ENCODE measurements at places on chromosomes 3 and 15.

GRCh38 chr3:101685870-101686307 is 629 bp downstream of the RPL24 start:
- DNase-seq = no peak

GRCh38 chr15:91694831-91695210 is 158.7 kb upstream of the SLCO3A1 start:
- DNase-seq = peak; percentile 55

- DNase-seq = no peak
These were observed 50.8 kb downstream of the ZNF148 start for GRCh38 chr3:125324341-125324740.

DNA sequence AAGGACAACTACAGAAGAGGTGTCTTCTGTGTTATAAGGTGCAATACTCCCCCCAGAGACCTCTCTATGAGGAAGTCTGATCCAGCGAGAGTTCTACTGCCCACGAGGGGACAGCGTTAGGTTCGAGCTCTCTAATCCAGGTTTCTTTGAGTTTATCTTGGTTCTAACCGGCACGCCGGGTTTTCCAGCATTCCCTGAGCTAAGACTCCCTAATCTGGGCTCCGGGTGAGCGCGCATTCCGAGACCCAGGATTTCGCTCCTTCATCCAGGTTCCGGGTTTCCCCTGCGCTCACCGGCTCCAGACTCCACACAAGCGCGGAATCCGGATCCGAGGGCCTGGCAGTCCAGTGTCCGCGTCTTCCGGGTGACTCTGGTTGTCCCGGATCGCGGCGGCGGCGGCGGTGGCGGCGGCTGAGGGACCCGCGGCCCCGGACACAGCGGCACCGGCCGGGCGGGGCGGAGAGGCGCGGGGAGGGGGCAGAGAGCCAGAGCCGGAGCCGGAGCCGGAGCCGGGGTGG is at the start of gene ZNF609:
ZNF609 (plus strand) TSS at position 373 of the 518 bp plus-strand sequence. CDS start 38,842 bp downstream, outside the sequence.
- DNase-seq = peak; percentile 97

- DNase-seq = no peak
These were observed 1.9 kb downstream of the ATP1B3 start for GRCh38 chr3:141878326-141878725.

- DNase-seq = peak; percentile 45
These were observed 11.8 kb downstream of the ANAPC13 start for GRCh38 chr3:134473868-134474546.

DNA sequence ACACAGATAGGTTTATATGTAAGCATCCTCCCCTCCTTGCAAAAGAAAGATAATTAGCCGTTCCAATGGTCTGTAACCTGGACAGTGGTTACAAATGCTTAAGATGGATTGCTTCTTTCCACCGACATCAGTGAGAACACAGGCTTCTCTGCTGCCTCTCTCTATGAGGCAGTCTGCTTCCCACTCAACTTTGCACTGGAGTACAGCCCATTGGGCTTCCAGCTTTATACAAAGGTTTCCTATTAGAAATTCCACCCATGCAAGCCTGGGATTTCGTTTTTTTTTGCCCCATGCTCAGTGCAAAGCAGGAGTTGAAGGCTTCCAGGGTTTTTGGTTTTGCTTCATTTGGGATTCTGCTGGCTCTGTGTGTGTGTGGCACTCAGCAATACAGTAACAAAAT is 47.3 kb upstream of the C3orf22 start:
- DNase-seq = no peak

DNA sequence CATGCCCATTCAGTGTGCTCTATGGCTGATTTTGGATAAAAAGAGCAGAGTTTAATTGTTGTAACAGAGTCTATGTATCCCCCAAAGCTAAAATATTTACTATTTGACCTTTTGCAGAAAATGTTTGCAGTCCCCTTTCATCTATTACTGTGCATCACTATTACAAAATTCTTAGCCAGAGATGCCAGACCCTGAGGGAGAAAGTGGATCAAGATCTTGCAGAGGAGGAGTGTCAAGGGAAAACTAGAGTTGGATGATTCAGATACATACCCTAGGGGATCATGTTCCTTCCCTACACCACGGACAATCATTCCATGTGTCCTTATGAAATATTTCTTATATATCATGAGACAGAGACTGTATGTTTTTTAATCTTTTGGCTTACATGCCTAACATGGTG is 68.6 kb upstream of the TPRG1 start:
- no peak for DNase-seq

- no peak for DNase-seq
These were observed 108.8 kb downstream of the XXYLT1 start for GRCh38 chr3:195162033-195162669.

- no peak for DNase-seq
These were observed 43.6 kb downstream of the NMNAT3 start for GRCh38 chr3:139634111-139634635.

DNA sequence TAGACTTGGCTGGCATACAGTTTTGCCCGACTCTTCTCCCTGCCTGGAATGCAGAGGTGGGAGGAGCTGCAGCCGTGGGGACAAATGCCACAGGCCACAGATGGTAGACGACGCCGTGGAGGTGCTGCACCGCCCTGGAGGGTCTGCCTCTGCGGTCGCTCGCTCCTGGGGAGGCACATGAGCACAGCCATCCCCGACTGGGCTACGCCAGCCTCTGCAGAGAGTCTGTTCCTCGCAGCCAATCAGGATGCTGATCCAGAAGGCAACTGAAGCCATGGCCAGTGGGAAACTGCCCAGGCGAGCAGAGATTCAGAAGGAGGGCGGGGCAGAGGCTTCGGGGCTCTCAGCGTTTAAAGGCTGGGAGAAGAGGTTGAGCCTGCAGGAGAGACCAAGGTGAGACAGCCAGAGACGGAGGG is 11.9 kb upstream of the LRRC15 start:
- DNase-seq = no peak

DNA sequence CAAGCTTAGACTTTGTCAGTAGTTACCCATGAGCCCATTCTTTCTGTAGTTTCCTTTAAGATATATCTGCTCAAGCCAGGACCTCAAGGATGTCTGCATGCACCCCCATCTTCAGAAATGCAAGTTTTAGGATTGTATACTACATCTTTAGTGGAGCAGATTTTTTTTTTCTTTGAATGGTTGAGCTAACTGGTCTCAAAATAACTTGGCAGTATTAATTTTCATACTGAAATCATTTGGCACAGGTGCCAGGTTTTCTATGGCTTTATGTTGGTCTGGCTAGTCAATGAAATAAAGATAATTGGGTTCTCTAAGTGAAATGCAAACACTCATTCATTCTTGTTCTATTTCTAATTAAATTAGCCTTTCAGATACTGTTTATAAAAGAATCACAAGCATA is 108.9 kb downstream of the ATG7 start:
- DNase-seq = no peak

- no peak for DNase-seq
These were observed 63.2 kb downstream of the AKAP13 start for GRCh38 chr15:85443593-85444087.

- DNase-seq = no peak
These were observed 5.4 kb upstream of the ABHD17C start for GRCh38 chr15:80689716-80690115.

GRCh38 chr3:43017004-43017403 is 37.9 kb downstream of the GASK1A start:
- DNase-seq = no peak

- DNase-seq = peak; percentile 83
These were observed 4.6 kb upstream of the FBLN2 start for GRCh38 chr3:13544293-13544831.

DNA sequence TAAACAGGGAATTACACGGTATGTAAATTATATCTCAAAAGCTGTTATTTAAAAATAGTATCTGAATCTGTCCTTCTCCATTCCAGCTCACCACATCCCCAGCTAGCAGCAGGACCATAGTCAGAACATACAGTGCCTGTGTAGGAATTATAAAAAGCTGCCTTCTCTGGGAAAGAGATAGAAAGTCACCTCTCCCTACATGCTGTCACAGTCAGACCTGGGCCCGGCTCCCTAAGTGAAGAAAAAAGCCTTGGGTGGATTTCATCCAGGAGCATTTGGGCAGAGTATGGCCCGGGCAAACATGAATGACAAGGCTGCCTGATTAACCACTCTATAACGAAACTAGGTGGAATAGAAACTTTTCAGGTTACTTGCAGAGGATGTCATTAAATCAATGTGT is 144.1 kb downstream of the CNTN3 start:
- no peak for DNase-seq

- peak; percentile 9 for DNase-seq
These were observed 16.3 kb upstream of the SLC41A3 start for GRCh38 chr3:126100269-126100633.

GRCh38 chr3:12796171-12797123 is at the start of gene CAND2:
TSS of gene CAND2 (plus strand) at chr3:12796680. CDS start at chr3:12796721, 41 bp downstream.
- DNase-seq = peak; percentile 78

DNA sequence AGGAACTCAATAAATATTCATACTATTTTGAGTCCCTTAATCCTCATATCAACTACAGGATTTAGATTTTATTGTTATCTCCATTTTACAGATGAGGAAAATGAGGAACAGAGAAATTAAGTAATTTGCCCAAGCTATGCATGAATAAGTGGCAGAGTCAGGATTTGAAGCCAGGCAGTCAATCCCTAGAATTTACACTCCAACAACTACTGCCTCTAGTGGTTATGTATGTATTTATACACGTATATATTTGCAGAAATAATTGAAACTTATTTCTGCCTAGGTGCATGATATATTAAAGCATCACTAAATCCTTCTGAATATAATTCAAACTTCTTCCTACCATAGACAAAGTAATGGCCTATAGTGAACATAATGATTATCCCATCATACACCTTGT is 137.4 kb downstream of the SERPINI1 start:
- no peak for DNase-seq

DNA sequence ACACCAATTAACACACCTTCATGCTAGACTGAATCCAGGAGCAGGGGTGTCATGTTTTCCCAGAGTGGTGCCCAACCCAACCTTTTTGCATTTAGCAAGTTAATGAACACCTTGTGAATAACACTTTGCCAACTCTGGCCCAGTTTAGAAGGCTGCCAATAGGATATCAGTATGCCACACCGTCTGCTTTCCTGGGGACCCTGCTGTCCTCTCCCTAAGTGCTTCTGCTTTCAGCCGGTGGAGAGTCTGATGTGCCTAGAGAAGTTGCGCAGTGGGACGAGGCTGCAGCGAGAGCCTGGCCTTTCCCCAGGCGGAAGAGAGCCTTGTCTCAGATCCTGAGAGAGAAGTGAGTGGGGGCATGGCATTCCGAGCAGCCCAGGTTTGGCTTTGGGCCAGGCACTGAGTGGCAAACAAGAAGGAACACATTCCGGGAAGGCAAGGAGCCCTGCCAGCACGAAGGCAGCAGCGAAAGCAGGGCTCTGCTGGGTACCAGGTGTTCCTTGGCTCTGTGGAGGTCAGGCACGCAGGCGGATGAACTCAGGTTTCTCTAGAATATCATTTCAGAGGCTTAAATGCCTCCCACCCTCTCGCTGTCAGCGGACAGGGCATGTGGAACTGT is 36.9 kb downstream of the SENP8 start:
- peak; percentile 32 for DNase-seq

Measured in AG20443 (cell line).